ENCODE measurements at places on chromosomes 3 and 15.

GRCh38 chr15:82952158-82953081, at the start of gene HOMER2:
Gene HOMER2, minus strand, starts transcription at chr15:82952720. Its CDS starts 185 bp downstream, at chr15:82952535.
- peak; percentile 66 for DNase-seq

DNA sequence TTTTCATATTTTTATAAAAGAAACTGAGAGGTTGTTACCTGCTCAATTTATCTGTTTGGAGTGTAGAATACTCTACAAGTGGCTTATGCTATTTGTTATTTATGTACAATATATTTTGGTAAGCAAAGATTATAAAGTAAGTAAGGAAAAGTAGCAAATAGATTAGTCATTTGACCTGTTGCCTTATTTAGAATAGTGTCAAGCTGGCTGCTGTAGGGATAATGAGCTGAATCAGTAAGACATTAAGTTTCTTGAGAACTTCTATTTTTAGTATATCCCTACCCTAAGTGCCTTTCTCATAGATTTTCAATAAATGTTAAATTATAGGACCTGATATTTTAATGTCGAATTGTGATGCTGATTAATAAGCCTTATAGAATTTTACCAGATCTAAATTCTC, 37.2 kb downstream of the ECT2 start:
- DNase-seq, result no peak

DNA sequence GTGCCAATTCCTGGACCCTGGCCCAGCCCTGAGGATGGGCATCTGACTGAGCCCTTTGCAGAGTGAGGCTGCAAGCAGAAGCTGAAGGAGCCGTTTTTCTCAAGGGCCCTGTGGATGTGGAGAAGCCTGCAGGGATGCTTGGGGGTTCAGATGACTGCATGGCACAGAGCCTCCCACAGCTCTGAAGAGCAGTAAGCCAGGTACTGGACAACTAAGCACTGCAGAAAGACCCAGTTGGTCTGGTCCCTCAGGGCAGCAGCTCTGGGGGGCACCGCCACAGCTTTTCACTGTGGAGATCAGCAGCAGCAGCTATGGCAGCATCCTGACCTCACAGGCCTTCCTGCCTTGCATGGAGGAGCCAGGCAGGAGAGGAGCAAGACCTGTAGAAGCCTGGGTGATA, 67.6 kb downstream of the CRYGS start:
- DNase-seq, result no peak

DNA sequence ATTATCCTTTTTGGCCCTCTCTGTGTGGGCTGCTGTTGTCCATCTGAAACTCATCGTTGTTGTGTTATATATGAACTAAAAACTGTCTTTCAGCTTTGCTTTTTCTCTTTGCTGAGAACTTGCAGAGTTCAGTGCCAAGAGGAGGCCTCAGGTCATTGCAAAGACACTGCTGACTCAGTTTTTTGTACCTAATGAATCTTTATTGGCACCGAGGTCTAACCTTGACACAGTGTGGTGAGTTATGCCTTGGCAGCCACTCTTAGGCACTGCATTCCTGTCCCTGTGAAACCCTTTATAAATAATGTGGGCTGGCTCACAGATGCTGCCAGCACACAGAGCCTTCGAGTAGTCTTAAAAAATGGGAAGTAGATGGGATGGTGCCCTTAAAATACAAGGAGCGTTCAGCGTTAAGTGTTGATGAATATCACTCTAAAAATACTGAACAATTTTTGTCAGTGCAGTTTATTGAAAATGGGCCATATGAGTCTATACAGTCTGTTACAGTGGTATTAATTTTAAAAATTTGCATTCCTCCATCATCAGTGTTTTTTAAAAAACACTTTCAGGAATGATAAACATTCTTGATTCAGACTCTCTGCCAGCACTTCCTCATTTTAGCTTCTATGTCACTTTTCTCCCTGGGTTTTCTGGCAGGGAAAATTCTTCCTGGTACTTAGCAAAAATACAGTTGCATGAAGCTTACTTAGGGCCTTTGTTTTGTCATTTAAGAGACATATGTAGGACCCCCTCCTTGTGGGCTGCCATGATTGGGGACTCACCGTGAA, 234.1 kb downstream of the CACNA2D3 start:
- no peak for DNase-seq

DNA sequence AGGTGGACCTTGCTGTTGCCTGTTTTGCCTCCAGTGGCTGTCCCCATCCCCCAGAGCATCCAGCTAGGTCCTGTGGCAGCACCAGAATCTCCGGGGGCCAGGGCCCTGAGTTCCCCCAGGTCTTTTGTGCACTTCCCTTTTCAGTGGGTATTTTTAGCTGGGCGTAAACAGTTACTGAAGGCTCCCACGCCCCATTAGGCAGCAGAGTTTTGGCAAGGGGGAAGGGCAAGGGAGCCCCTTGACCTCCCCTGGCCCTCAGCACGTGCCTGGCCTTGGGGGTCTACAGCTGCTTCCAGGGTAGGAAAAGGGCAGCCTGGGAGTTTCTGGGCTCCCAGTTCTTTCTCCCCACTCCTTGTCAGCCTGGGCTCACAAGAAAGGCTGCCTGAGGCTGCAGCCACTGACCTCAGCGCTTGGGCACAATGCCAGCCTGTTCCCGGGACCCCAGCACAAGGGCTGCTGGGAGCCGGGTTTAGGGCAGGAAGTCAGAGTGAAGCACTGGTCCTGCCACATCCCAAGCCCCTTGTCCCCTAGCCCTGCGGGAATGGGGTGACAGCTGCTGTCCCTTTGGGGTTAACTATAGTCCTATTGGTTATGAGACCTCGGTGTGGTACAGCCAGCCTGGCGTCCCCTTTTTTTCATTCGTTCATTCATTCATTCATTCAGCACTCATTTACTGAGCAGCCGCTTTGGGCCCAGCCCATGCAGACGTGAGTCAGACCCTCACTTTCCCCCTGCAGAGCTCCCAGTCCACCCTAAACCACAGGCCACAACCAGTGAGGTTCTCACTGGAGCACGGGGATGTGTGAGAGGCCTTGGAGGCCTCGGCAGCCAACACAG, 8.4 kb downstream of the CSK start:
- DNase-seq, result peak; percentile 90

GRCh38 chr15:69290346-69291164, 8.2 kb upstream of the PAQR5 start:
- DNase-seq, result no peak

DNA sequence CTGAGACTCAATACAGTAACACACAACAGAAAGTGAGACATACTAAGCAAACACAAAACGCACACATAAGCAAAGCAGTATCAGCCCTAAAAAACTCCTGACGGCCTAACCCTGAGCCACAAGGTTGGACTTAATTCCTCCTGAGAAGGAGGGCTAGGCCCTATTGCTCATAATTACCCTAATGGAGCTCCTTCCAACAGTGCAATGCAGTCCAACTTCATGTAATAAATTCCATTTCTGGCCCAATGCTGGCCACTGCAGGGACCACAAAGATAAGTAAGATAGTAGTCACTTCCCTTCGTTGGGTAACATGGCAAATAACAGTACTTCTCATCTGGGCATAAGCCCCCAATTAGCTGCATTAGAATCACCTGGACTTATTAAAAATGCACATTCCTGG, 4.2 kb downstream of the VPS39 start:
- DNase-seq, result peak; percentile 43

DNA sequence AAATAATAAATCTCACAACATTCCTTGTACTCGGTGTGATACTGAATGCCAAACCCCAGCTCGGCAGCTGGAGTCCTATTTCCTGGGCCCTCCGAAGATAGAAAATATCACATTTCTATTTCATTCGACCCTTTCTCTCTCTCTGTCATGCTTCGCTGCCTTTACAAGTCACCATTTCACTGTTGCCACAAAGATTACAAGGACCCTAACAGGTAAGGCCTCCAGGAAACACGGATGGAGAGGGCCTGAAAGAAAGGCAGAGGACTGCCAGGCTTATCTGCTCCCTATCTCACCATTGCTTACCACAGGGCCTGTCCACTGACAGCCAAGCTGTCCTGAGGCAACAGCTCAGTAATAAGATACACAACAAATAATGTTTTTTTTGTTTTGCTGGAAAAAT, 376.5 kb downstream of the MECOM start:
- no peak for DNase-seq

DNA sequence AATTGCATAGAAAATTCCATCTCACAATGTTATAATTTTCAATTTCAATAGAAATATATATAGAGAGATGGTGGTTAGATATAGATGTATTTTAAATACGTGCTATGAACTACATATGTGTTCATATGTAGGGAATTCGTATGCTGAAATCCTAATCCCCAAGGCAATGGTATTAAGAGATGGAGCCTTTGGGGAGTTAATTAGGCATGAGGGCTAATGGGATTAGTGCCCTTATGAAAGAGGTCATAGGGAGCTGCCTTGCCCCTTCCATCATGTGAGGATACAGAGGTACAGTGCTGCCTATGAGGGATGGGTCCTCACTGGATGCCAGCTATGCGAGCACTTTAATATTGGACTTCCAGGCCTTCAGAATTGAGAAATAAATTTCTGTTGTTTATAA, 79.6 kb upstream of the CCDC54 start:
- DNase-seq, result no peak

DNA sequence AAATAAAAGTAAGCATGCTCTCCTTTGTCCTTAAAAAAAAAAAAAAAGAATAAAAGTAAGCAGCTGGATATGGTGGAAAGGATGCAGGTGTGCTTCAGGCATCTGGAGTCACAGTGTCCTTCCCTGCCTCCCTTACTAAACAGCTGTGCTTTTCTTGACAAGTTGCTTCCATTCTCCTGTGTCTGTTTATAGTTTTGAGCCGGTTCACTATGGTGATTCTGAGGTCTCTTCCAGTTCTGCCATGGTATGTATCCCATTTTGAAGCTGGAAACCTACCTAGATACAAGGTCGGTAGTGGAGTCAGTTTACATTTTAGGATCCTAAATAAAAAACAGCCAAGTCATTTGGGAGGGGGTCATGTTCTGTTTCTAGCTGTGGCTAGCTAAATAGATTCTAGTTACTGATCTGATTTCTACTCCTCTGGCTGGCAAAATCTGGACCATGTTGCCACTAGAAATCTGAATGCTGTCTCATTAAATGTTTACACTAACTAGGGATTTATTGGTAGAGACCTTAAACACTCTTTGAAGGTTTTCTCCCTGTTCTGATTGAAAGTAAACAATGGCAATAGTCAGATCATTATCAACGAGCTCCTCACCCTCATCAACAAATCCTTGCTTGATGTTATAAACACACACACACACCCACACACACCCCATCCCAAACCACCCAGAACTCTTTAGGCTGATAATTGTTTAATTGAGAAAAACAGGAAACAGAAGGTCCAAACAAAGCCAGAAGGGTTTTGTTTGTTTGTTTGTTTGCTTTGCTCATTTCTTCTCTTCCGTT, 7.9 kb downstream of the TNFSF10 start:
- no peak for DNase-seq
